ENCODE measurements at places on chromosomes 7 and 10. TPM values are rescaled to one million over a fixed set of nuclear protein-coding genes. Genes with fewer than 3 reads are reported as not detected.

GRCh38 chr7:5349005-5349380 lies 66.2 kb downstream of the SLC29A4 start:
- peaks cover 8% of the 10 kb centered on the region for H3K4me1 ChIP-seq
- H3K27me3 ChIP-seq: no peaks in the 10 kb centered on the region
- H3K4me3 ChIP-seq: no peak overlapping the region

DNA sequence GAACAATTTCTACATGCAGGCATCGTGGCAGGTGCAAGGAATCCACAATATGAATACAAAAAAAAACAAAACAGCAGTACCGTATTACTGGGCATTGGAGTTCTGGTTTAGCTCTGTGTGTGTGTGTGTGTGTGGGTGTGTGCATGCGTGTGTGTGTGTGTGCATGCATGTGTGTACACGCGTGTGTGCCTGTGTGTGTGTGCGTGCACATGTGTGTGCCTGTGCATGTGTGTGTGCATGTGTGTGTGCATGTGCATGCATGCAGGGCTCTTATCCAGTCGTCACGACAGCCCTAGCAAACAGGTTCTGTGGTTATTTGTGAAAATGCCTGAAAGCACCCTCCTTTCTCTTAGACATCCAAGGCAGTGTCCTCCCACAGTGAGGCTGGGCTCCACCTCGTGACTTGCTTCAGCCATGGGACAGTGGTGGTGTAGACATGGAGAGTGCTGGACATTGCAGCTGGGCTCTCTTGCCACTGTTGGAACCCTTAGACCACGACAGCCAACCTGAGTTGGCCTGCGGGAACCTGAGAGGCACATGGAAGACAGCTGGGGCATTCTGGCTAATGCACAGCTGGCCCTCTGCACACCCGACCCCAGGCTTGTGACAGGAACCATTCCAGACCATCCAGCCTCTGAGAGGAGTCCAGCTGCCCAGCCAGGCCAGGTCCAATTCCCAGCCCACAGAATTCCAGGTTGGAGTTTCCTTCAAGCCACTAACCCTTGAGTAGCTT lies 173.4 kb upstream of the SHH start:
- no peak overlapping the region for H3K27ac ChIP-seq
- no peak overlapping the region for H3K4me3 ChIP-seq
- H3K36me3 ChIP-seq: no peaks in the 10 kb centered on the region
- H3K27me3 ChIP-seq: peaks cover 1% of the 10 kb centered on the region

- H3K27ac ChIP-seq: no peak overlapping the region
- no peak for DNase-seq
- no peak overlapping the region for H3K4me3 ChIP-seq
- no peaks in the 10 kb centered on the region for H3K27me3 ChIP-seq
- H3K36me3 ChIP-seq: no peaks in the 10 kb centered on the region
- peaks cover 13% of the 10 kb centered on the region for H3K4me1 ChIP-seq
Measured at GRCh38 chr10:44326474-44327030, 58.3 kb downstream of the CXCL12 start.

DNA sequence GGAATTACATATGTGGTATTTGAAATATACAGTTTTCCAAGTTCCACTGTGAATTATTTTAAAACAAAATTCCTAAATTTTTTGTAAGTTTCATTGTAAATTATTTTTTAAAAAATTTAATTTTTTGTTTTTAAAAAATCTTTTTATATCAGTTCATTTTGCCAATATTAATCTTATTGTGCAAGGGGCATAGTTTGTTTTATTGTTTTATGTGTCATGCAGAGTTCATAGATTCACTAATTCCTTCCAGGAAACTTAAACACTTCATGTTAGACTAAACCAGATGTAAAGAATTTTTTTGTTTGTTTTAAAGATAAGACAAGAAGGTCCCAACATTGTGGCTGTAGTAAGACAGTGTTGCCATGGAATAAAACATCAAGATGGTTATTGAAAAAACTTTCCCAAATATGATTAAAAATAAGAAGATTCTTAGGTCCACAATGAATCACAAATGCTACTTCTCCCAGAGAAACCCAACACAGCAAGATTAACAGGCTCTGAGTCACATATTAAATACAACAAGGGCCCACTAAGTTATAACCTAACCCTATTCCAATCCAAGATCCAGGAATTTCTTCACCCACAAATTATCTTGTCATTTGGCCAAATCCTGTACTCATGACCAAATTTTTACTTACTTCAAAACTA lies 464.7 kb upstream of the IGFBP3 start:
- no peaks in the 10 kb centered on the region for H3K27me3 ChIP-seq
- H3K36me3 ChIP-seq: no peaks in the 10 kb centered on the region
- DNase-seq: no peak
- H3K27ac ChIP-seq: no peak overlapping the region

Gene PLCE1
- 98.6 TPM for total RNA-seq

Gene NYAP1
- 1.4 TPM for total RNA-seq

Gene TMEM225B
- total RNA-seq: not detected

Gene IPMK
- total RNA-seq: 10.5 TPM

Gene PRPF18
- 19.8 TPM for total RNA-seq

Data from transverse colon (tissue), 4 donors.